ENCODE measurements at places on chromosomes 7 and 10.

DNA sequence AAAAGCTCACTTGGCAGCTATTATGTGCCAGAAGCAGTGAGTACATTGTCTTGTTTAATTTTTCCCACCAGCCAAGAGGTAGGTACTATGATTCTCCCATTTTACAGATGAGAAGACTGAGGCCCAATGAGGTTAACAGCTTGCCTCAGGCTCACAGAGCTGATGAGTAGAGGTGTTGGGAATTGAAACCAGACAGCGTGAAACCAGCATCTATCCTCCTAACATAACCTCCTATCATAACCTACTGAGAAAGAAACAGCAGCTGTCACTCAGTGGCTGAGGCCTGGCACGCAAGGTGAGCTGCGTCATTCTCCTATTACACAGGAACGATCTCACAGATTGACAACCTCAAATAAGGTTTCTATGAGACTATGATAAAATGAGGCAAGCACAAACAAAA is 6.2 kb downstream of the PYROXD2 start:
- no peak for DNase-seq

DNA sequence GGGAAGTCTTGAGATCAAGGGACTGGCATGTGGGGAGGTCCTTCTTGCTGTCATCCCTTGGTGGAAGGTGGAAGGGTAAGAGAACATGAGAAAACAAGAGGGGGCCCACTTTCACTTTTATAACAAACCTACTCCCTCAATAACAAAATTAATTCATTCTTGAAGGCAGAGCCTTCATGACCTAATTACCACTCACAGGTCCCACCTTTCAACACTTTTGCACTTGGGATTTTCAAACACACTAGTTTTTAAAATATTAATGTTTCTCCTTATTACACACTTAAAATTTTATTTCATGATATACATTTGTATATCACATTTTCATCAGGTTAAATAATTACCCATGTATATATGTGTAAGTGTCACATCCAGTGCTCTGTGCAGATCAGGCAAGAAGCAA is 2.0 kb downstream of the ST7 start:
- no peak for DNase-seq

DNA sequence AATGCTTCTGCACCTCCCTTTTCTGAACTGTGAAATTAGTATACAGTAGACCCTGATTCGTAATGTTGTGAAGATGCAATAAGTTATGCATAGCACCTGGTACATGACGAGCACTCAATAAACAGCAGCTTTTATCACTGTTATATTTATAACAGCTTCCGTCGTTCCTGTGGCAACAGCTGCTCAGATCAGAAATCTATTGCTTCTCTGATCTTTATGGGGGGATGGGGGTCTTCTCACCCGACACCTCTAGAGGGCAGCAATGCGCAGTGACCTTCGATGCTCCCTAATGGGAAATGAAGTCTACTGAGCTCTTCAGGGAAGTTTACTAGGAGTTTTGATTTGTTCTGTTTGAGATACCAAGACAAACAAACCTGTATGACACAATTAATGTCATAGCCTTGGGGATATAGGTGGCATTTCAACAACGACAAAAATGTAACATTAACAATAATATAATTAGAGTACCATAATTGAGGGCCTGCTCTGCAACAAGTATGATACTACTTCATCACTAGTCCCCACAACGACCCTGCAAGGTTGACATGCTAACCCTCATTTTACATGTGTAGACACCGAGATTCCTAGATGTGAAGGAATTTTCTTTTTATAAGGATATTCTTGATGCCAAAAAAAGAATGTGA is 289.6 kb downstream of the SFMBT2 start:
- peak; percentile 51 for DNase-seq

DNA sequence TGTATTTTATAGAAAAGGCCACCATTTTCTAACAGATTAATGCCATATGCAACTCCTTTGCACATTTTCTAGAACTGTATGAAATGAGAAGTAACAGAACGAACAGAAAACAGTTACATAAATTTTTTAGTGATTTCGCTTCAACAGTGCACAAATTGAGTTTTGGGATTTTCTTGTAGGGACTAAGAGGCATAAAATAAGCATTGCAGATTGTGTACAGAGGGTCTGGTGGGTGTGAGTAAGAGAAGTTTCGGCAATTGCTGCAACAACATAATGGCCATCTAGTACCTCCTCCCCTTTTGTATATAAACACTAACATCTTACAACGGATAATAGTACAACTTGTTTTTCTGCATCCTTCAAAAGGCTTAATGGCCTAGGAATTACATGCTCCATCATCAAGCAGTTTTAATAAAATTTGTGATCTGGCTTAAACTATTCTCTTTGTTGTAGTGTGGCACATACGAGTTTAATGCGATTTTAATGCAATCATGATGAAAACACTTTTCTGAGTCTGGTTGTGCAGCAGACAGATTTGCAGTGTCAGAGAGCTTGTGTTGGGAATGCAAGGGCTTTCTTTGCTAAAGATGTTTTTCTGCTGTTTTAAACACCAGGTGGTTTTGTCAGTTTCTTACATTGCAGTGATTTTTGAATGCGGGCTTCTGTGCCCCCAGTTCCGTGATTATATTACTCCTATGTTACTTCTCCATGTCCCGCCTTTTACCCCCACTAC is 2.9 kb downstream of the GLCCI1 start:
- no peak for DNase-seq

DNA sequence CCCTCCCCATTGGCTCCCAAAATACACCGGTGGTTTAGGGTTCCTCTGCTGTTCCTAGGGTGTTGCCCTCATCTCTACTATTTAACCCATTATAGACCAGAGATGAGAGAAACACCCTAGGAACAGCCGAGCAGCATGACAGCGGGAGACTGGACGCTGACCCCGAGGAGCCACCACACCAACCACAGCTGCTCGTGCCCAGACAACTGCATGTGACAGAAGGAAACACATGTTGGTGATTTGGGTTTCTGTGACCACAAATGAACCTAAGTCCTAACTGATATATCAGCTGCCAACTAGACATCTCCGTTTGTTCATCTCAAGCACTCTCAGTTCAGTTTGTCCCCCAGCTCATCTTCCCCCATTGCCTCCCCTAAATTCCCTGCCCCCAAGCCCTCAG is 13.4 kb downstream of the CFAP43 start:
- DNase-seq, result no peak

GRCh38 chr7:127782075-127782474 is 130.1 kb downstream of the SND1 start:
- no peak for DNase-seq

DNA sequence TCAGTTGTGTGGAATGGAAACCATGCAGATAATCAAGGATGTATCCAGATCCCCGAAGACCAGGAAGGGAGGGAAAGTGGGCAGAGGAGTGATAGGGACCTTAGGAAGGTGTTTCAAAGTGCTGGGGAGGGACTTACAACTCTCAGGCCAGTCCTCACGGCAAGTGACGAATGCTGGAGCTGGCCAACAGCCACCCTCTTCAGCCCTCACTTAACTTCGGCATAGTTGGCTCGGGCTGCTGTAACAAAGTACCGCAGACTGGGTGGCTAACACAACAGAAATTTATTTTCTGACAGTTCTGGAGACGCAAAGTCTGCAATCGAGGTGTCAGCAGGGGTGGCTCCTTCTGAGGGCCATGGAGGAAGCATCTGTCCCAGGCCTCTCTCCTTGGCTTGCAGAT is 265.9 kb upstream of the YAE1 start:
- no peak for DNase-seq

DNA sequence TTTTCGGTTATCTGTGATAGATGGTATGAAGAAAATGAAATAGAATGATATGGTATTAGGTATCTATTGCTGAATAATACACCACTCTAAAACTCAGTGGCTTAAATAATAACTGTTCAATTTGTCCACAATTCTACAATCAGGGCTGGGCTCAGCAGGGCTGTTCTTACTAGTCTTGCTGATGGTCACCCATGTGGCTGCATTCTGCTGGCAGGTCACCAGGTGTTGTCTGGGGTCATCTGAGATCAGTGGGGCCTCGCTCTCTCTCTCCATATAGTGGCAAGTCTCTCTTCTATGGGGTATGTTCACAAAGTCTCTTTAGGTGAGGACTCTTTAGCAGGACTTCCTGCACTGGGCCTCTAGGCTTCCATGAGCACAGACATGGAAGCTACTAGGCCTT is 130.4 kb upstream of the SORCS3 start:
- DNase-seq, result no peak

DNA sequence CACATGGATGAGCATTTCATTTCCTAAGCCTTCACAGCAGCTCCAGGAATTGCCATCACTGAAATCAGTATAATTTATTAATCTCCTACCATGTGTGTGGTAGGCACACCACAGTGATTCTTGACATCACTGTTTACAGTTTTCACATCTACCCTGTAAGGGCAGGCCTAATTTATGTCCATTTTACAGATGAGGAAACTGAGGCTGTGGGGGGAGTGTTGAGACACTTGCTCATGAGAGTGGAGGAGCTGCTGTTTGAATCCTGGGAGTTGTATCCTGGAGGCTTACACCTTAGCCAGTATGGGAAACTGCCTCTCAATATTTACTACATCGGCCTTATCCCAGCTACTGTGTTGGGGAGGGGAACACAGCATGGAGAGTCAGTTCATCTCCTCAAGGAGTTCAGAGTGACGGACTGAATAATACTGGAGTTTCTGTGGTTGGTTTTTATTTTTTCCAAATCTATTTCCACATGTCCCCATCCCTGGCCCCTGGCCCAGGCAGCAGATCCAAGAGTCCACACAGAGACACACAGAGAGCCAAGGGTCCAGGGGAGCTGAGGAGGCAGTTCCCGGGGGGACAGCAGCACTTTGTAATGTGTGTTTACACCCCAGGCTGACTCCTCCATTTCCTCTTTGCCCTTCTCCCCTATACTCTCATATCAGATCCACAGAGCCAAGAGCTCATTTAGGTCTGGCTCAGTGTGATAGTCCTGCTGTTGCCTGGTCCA is 13.2 kb downstream of the UBTD1 start:
- no peak for DNase-seq

- DNase-seq, result no peak
Observed at GRCh38 chr7:150909200-150909995, 57.1 kb downstream of the AOC1 start.

GRCh38 chr7:88888684-88889083 is 93.1 kb upstream of the TEX47 start:
- DNase-seq, result no peak

DNA sequence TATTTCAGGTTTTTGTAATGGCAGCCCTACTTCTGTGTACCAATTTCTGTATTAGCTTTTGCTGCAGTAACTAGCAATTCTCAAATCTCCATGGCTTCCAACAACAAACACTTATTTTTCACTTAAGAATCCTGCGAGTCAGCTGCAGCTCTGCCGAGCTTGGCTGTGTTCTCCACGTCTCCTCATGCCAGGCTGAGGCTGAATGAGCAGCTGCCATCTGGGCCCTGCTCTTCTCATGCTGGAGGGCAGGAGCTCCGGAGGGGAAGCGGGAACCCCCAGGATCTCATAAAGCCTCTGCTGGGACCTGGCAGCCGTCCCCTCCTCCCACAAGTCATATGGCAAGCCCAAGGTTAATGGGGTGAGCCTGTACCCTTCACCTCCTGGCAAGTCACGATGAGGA is 591.1 kb downstream of the SDK1 start:
- no peak for DNase-seq

DNA sequence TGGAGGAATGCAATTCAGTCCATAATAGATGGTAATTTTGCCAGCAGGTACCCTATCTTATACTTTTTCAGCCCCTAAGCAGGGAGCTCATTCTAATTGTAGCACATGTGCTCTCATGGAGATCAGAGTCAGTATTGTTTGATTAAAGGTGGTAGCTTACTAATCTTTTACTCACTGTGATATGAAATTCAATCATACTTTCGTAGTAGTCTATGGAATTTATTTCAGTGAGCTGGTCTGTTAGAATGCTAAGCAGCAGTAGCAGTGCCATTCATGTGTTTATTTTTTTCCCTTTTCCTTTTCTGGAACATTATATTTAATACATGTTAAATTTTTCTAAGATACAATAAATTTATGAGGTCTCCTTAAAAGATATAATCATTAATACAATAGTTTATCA is 109.0 kb downstream of the ST7 start:
- DNase-seq, result no peak

GRCh38 chr7:36071605-36072004 is 81.4 kb upstream of the EEPD1 start:
- DNase-seq, result no peak

GRCh38 chr10:71727738-71728737 is 8.5 kb upstream of the C10orf105 start:
- DNase-seq, result peak; percentile 63

DNA sequence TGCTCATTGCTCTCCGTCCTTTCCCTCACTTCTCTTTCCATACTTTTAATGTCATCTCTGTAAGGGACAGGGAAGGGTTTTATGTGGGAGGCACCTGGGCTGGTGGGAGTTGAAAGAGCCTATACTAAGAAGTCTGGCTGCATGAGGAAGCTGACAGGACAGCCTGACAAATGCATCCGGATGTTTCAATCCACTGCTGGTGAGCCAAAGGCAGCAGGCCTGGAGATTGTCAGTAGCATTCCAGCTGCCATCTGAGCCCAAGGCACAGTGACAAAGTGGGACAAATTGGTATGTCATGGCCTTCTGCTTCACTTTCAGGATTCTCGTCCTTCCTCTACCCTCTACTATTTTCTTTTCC is 218.4 kb downstream of the STK31 start:
- no peak for DNase-seq

GRCh38 chr10:133315847-133316246 is 7.1 kb downstream of the ZNF511 start:
- no peak for DNase-seq

- no peak for DNase-seq
Observed at GRCh38 chr7:159027789-159028507, 116.7 kb downstream of the VIPR2 start.

DNA sequence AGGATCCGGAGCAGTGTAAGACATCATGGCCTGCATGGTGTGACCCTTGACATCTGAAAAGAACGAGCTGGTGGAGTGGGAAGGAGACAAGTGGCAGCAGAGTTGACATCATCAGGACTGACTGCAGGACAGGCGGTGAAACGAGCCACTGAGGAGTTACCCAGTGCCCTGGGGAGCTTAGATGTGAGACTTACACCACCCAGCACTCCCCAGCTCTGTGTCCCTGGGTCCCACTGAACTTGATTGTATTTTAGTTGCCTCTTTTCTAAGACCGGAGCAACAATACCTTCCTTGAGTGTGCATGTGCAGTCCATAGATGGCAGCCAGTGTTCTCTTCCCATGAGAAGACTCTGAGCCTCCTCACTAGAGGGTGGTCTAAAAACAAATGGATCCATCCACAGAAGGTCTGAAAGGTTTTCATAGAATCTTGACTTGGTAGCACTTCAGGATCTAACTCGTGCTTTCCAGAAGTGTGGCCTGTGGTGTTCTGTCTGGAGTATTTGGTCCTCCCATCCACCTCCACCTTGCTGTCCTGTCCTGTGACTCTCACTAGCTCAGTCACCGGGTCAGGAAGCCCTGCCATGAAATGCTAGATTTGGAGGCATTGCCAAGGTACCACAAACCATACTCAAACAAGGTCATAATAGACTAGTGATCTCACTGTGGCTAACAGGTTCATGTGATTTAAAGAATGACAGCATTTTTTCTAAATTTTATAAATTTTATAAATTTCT is 59.0 kb downstream of the IKZF1 start:
- DNase-seq, result no peak
